ENCODE measurements at places on chromosomes 12 and 14.
A peak's percentile ranks its signal among the peaks of the same experiment; 100 is the strongest.

DNA sequence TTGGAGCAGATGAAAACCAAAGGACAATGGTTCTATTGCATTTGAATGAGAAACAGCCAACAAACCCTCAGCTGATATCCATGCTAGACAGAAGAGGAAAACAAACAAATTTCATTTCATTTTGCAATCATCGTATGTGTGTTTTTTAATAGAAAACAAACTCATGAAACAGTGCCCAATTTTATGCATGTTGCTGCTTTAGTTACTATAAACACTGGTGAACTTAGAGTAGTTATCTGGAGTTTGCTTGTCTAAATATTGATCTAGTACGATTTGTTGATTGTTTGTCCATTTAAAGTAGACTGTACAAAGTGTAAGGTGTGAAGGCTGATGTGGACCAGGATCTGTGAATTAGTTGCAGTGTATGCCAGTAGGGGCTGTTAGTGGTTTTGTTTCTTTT is 166.6 kb downstream of the KITLG start:
- no peak for DNase-seq

GRCh38 chr14:22521449-22522239 is 67.4 kb downstream of the DAD1 start:
- DNase-seq, result no peak

GRCh38 chr14:60922050-60922449 is 58.8 kb downstream of the TRMT5 start:
- DNase-seq, result no peak

DNA sequence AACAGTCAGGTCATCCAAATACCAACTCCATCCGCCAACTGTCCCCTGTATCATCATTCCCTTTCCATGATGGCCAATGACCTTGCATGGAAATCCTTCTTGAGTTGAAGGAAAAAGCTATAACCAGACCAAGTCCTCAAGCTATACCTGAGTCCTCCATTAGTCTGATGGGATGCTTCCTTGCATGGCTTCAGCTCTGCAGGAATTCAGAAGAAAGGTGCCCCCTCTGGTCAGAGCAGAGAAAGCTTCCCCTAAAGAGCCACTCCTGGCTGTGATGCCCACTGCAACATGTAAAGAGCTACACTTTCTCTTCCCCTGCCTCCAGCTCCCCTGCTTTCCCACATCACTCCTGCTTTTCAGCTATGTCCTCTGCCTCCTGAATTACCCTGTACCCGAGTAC is 43.1 kb upstream of the FKBP4 start:
- DNase-seq, result no peak

DNA sequence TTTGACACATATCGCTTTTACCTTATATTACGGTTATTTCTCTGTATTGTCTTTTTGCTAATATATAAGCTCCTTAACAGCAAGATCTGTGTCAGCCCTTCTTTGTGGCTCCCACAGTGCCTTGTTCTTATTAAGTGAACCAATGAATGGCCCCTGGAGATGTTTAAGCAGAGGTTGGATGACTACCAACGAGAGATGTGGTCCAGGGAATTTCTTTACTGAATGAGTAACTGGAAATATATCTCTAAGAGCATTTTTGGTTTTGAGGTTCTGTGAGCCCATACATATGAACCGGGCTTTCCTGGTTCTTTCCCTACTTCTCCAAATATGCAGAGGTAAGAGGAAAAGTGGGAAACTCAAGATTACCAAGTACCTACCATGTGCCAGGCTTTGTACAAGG is 23.5 kb downstream of the CALCOCO1 start:
- DNase-seq, result no peak

- no peak for DNase-seq
These were observed 120.5 kb downstream of the DENND5B start for GRCh38 chr12:31470459-31470858.

DNA sequence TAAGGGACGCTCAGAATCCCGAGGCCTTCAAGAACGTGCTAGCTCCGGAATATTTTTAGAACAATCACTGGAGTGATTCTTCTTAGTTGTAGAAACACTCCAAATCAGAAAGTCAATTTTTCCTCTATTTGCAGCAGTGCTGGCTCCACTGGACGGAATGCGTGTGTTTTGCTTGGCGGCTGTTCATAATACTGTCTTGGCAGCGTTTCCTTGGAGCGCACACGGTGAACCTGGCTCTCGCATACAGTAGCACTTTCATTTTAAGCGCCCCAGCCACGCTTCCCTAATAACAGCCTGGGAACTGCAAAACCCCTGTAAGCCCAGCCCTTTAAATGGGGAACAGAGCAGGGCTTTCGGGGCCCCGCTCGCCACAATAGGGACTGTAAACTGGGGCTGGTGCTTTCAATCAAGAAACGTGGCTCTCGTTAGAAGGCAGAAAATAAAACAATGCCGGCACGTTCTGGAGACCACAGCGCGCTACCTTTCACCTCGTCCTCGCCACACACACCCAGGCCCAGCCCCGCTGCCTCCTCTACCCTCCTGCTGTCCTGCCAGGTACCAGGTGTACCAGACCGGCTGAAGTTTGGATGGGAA is 79.9 kb downstream of the BCL11B start:
- DNase-seq, result peak; percentile 45

GRCh38 chr12:22310709-22311108 is 23.8 kb downstream of the ST8SIA1 start:
- DNase-seq, result no peak

GRCh38 chr12:66352197-66352596 is 49.9 kb downstream of the HELB start:
- no peak for DNase-seq

All from left renal cortex interstitium (tissue), 4 donors.